ENCODE measurements at places on chromosomes 12 and 14.

GRCh38 chr14:102571043-102571442 is 21.4 kb upstream of the RCOR1 start:
- DNase-seq = no peak

DNA sequence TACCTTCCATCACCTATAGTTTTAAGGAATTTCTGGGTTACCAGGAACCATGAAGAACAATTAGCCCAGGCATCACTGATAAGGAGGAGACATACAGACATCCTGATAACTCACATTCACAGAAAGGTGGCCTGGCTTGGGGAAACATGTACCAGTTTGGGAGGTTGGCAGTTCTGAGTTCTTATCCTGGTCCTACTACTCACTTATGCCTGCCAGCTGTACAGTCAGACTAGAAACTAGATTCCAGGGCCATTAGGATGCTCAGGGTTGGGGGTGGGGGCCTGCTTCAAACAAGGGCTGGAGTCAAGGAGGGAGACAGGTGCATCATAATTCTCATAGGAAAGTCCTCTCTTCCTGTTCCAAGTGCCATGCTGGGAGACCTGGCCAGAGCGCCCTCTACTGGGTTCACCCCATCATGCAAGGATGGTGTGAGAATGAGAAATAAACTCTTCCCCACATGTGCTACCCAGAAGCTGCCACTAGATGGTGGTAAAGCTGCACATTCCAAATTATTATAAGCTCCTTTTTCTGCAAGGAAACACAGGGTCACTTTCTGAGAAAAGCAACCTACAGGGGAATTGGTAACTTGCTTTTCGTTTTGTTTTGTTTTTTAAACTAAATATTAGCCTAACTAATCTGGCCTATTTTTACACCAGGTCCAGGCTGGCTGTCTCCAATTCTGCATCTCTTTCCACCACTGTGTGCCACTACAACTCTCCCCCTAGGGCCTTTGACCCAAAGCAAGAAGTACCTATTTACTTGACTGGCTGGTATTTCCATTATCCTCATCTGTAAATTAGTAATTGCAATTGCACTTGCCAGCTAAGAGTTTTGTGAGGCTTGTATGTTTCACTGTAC is 14.5 kb downstream of the OAS2 start:
- DNase-seq = peak; percentile 91

DNA sequence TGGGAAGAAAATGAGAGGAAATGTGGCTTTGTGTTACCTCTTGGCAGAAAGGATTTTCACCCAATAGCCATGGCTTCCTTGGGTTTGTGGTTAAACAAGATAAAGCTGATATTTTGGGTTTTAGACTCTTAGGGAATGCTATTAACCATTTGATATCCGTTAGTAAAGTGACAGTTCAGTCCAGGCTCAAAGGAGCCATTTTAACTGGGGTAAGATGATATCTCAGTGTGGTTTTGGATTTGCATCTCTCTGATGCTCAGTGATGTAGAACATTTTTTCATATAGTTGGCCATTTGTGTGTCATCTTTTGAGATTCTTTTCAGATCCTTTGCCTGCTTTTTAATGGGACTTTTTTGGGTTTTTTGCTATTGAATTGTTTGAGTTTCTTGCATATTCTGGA is 30.1 kb downstream of the IFT43 start:
- no peak for DNase-seq

DNA sequence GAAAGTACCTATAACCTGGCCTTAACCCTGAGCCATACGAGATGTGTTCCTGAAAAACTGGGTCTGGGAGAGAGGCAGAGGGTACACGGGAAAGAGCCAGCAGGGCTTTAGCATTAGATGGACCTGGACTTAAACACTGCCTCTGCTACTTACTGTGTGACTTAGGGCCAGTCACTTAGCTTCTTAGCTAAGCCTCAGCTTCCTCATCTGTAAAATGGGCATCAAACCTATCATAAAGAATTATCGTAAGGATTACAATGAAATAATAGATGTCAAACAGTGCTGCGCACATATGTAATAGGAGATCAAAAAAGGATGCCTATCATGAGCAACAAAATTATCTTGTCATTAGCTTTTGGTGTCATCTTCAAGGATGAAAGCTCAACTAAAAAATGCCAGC is 23.6 kb downstream of the ANAPC5 start:
- DNase-seq = no peak

- DNase-seq = no peak
These were observed 7.6 kb downstream of the CLECL1 start for GRCh38 chr12:9725213-9725870.

DNA sequence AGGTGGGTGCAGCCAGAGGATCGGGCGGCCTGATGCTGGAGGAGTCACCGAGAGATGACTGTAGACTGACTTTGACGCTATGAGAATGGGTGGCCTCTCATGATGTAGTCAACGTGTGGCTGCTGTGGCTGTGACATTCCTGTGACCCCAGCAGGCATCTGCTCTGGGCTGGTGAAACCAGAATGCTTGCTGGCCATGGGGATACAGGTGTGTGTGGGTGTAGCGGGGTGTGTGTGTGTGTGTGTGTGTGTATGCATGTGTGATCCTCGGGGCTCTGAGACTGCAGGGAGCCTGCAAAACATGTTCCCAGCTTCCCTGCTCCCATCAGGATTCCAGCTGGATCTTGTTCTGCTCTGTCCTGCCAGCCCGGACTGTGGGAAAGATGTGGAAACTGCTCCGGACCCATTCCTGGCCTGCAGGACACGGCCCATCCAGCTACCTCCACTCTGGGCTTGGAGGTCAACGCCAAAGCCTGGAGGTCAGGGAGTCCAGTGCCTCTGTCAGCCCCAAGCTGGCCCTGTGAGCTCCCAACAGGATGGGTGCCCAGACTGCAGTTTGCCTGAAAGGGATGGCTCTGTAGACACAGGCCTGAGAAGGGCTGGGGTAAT is 18.8 kb upstream of the HHIPL1 start:
- DNase-seq = no peak

- no peak for DNase-seq
These were observed 921.3 kb downstream of the NRXN3 start for GRCh38 chr14:79091381-79091963.

GRCh38 chr14:83624541-83624940 is 1905.4 kb upstream of the FLRT2 start:
- no peak for DNase-seq

GRCh38 chr12:91947459-91947858 is 198.2 kb downstream of the BTG1 start:
- DNase-seq = no peak

GRCh38 chr12:101749657-101750056 is 10.4 kb upstream of the SYCP3 start:
- no peak for DNase-seq

DNA sequence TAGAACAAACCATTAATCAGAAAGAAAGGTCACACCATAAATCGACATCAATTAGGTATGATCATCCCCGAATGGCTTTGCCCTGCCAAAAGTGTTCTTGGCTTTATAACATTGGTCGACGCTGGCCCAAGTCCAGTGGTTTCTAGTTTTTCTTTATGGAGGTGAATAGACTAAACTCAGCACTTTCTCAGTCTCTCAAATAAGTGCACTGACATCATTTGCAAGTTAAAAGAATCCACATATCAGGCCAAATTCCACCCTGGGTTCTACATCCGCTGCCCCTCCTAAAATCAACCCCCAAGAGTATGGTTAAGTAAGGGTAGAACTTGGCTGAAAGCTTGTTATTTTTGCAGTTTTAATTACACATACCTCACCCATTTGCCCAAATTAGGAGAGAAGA is 314.3 kb downstream of the C12orf75 start:
- DNase-seq = no peak

DNA sequence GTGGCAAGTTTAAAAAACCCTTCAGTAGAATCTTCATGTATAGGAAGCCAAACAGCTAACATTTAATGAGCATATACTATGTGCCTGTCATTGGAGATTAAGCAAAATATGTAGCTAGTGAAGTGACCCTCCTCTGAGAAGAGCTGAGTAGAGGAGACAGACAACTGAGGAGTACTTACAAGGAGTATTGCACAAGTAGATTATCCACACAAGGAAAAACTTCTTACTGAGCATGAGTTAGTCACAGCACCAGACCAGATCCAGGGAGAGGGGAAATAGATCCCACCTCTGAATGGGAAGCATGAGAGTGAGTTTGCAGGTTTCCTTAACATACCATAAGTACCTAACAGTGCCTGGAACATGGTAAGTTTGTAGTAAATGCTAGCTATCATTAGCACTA is 33.0 kb downstream of the FRMD6 start:
- DNase-seq = no peak

GRCh38 chr12:50187084-50187900 is 20.1 kb upstream of the CERS5 start:
- DNase-seq = no peak

- DNase-seq = no peak
These were observed 565 bp downstream of the SPRYD3 start for GRCh38 chr12:53078425-53079225.

DNA sequence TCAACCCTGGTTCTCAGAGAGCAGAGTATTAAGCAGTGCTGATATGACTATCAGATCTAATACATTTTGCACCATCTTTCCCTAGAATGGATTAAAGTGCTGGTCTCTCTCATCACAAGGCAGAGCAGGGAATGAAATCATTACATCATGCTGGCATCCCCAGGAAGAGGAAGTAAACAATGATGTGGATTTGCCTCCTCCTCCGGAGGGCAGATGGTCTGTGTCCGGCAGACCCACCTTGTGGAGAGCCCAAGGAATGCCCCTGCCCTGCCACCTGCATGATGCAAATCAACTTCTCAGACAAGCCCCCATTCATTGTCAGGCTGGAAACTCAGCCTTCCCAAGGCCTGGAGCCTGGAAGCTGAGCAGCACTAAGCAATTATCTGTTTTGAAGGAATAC is 1149.1 kb downstream of the VRK1 start:
- DNase-seq = peak; percentile 45

- DNase-seq = no peak
These were observed 141.1 kb downstream of the ALG10 start for GRCh38 chr12:34163443-34163842.

- DNase-seq = no peak
These were observed 192.3 kb downstream of the NUAK1 start for GRCh38 chr12:105946493-105946901.

Data from H1 (cell line).